Heart left ventricle (tissue), 16 donors: ENCODE measurements at places on chromosomes 3 and 15. TPM values are rescaled to one million over a fixed set of nuclear protein-coding genes. Genes with fewer than 3 reads are reported as not detected.

Gene ZNF502
- total RNA-seq = 4.0 TPM

Gene HGD
- not detected for total RNA-seq

- DNase-seq = peak; percentile 66
These were observed 14.4 kb downstream of the EFCC1 start for GRCh38 chr3:129015388-129016105.

- DNase-seq = no peak
These were observed 69.8 kb upstream of the MNS1 start for GRCh38 chr15:56534728-56535127.

GRCh38 chr3:170038434-170039110, 777 bp downstream of the GPR160 start:
- DNase-seq = no peak

DNA sequence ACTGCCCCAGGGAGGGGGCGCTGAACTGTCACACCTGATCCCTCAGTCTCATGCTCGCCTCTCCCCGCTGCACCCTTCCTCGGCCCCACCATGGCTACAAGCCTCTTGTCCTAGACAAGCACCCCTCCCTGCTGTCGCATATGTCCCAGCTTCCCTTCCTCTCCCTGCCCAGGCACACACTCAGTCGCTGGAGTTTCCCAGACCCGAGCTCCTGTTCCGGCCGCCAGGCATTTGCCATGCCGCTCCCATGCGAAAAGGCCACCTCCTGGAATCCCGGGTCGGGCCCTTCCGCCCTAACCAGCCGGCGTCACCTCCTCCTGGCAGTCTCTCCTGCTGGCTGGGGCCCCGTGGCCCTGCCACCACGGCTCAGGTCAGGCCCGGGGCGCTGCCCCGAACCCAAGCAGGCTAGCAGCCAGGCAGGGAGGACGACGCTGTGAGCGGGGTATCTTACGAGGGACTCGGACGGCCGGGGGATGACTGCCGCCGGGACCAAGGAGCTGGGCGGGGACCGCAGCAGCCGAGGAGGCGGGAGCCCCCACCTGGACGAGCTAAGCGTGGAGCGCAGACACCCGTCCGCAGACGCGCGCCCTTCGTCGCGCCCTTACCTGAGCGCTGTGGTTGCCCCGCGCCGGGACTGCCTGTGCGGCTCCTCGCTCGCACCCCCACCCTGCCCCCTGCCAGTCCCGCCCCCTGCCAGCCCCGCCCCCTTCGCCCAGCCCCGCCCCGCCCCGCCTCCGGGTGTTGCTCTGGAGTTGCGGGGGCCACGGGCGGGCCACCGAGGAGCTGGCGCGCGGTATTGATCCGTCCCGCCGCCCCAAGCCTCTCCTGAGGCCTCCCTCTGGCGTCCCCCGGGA, at the start of gene ALS2CL:
ALS2CL (minus strand) TSS at position 642 of the 854 bp plus-strand sequence. CDS start 4,239 bp downstream, outside the sequence.
- DNase-seq = peak; percentile 79
